Adrenal gland (tissue), 19 donors: ENCODE measurements at places on chromosomes 16 and 17. TPM values are rescaled to one million over a fixed set of nuclear protein-coding genes. Genes with fewer than 3 reads are reported as not detected.

The EFCAB13 gene
- total RNA-seq, result 7.5 TPM

The SERPINF2 gene
- 1.4 TPM for total RNA-seq

The KRT12 gene
- not detected for total RNA-seq

The IGFALS gene
- 1.5 TPM for total RNA-seq

The CA7 gene
- not detected for total RNA-seq

The FGF11 gene
- total RNA-seq, result 23.4 TPM

- no peaks in the 10 kb centered on the region for H3K4me1 ChIP-seq
- no peaks in the 10 kb centered on the region for H3K36me3 ChIP-seq
- H3K27me3 ChIP-seq, result peaks cover 5% of the 10 kb centered on the region
- no peak for DNase-seq
These were observed 275.9 kb downstream of the C16orf95 start for GRCh38 chr16:87041286-87041685.

DNA sequence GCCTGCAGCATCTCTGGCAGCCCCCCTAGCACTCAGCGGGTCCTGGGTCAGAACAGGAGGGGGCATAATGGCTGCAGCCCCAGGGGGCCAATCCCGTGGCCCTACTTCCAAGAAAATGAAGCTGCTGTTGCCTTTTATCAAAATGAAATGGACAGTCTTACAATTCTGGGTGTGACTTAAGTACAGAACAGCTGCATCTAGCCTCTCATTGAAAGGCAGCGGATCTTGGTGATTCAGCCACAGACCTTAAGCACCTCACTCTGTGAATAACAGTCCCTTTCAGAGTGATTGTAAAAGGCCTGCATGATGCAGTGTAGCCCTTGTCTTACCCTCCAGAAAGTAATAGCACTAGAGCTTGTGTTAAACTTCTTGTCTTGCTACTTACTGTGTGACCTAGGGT is 11.5 kb upstream of the UMOD start:
- H3K4me3 ChIP-seq, result no peak overlapping the region
- no peak for DNase-seq
- H3K27ac ChIP-seq, result no peak overlapping the region
- H3K36me3 ChIP-seq, result no peaks in the 10 kb centered on the region
- H3K4me1 ChIP-seq, result no peaks in the 10 kb centered on the region

DNA sequence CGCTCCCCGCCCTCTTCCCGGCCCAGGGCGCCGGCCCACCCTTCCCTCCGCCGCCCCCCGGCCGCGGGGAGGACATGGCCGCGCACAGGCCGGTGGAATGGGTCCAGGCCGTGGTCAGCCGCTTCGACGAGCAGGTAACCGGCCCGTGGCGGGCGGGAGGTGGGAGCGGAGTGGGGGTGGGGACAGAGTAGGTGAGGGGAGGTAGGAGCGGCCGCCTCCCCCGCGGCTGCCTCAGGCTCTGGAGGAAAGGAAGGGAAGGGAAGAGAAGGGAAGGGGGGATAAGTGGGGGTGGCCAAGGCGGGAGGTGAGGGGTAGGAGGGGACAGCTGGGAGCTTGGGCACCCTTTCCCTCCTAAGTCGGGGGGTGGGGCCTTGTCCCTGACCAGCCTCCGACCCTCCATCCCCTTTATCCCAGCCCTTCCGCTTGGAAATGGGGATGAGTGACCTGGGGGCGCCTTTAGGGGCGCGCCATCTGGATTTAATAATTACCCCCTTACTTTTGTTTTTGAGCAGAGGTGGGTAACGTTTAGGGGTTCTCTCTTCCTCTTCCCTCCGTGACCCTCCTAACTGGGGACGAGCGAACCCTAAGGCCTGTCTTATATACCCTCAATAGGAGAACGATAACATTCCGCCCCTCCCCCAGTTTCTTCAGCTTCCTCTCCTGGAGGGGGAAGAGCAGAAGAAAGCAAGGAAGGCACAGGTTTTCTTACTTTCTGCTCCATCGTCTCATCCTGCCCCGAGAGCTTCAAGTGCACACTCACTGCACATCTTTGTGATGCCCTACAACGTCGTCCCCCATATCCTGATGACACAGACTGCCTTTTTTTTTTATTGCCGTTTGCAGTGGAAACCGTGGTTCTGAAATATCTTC is 694 bp downstream of the NF1 start:
- peaks cover 5% of the 10 kb centered on the region for H3K4me1 ChIP-seq
- peak; percentile 43 for DNase-seq
- no peaks in the 10 kb centered on the region for H3K27me3 ChIP-seq
- H3K27ac ChIP-seq, result peak overlapping the region; percentile 94
- peak overlapping the region; percentile 96 for H3K4me3 ChIP-seq

GRCh38 chr16:19410435-19411171 is 7.1 kb upstream of the TMC5 start:
- peaks cover 41% of the 10 kb centered on the region for H3K27me3 ChIP-seq
- no peaks in the 10 kb centered on the region for H3K4me1 ChIP-seq
- H3K27ac ChIP-seq, result no peak overlapping the region
- H3K36me3 ChIP-seq, result no peaks in the 10 kb centered on the region
- no peak overlapping the region for H3K4me3 ChIP-seq

DNA sequence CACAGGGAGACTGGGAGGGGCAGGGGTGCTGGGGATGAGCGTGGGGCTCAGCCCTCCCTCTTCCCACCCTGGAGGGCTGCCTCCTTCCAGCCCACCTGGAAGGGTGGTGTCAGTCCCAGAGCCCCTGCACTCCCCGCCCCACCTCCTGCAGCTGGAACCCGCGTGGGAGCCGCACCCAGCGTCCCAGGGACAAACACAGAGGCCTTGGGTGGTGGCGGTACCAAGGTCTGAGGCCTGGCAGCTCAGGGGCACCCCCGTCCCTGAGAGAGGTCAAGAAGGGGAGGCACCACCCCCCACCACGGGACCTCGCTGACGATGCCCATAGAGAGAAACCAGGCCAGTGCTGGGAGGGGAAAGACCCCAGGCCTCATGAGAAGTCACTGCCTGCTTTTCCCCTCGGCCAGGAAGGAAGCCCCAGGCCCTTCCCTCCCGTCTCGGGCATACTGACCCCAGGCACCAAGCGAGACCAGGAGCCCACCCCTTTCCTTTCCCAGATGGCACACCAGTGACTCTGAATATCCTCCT is 4.1 kb downstream of the HS3ST6 start:
- H3K4me1 ChIP-seq, result no peaks in the 10 kb centered on the region
- H3K27me3 ChIP-seq, result peaks cover 26% of the 10 kb centered on the region
- no peak overlapping the region for H3K27ac ChIP-seq
- no peaks in the 10 kb centered on the region for H3K36me3 ChIP-seq

- no peaks in the 10 kb centered on the region for H3K36me3 ChIP-seq
- H3K27ac ChIP-seq, result no peak overlapping the region
- H3K27me3 ChIP-seq, result no peaks in the 10 kb centered on the region
- H3K4me1 ChIP-seq, result no peaks in the 10 kb centered on the region
- no peak overlapping the region for H3K4me3 ChIP-seq
These were observed 8.9 kb upstream of the KRTAP17-1 start for GRCh38 chr17:41324180-41325075.

DNA sequence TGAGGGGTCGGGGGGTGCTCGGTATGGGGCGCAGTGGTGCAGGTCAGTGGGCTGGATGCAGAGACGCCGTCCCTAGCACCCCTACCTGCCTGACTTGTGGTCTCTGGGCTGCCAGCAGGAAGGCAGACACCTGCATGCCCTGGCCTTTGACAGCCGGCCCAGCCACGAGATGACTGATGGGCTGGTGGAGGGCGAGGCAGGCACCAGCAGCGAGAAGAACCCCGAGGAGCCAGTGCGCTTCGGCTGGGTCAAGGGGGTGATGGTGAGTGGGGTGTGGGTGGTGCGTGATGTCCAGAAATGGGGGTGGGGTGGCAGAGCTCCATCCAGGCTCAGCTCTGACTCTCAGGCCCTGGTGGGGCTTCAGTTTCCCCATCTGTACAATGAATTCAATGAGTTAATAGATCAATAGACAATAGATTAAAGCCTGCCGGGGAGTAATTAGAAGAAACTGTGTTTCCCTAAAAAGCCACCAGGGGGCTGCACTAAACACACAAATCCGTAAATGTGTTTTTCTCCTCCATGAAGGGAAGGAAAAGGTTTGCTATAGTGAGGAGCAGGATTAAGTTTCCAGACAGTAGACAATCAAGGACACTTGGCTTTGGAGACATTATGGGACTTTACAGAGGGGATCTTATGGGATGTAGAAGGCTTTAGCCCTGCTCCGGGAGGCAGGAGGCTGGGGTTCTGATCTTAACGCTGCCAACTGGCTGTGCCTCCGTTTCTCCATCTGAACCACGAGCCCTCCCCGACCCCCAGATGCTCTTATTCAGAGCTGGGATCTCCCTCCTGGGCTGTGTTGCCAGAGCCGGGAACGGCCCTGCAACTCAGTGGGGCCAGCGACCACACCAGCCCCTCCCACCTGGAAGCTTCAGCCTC is 2.2 kb downstream of the SLC12A3 start:
- H3K4me3 ChIP-seq, result no peak overlapping the region
- H3K27ac ChIP-seq, result no peak overlapping the region
- DNase-seq, result peak; percentile 55
- H3K36me3 ChIP-seq, result no peaks in the 10 kb centered on the region
- H3K27me3 ChIP-seq, result no peaks in the 10 kb centered on the region

GRCh38 chr17:3986270-3986938 is 22.2 kb upstream of the ATP2A3 start:
- H3K36me3 ChIP-seq, result no peaks in the 10 kb centered on the region
- H3K4me1 ChIP-seq, result no peaks in the 10 kb centered on the region
- H3K27ac ChIP-seq, result no peak overlapping the region
- no peaks in the 10 kb centered on the region for H3K27me3 ChIP-seq

DNA sequence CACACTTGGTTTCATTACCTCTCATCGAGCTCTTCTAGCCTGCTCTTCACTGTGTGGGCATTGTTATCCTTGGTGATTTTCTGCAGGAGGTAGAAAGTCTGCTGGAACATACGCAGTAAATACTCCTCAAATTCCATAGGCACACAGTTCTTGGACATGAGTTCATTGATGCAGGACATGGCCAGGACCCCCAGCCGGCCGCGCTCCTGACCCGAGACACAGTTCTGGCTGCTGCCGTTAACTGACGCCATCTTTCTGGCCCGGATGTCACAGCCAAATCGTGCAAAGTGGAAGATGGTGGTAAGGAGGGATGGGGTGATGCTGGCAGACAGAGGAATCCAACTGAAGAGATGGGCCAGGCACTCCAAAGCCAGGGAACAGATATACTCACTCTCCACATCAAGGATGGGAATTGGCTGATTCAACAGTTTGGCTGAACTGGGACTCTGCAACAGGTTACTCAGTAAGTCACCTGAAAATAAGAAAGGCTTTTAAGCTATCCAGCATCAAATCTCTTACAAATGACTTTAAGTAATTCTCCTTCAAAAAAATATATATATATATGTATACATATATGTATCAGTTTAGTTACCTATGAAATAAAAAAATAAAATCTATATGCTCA is 55.6 kb downstream of the XPO6 start:
- no peaks in the 10 kb centered on the region for H3K36me3 ChIP-seq
- no peaks in the 10 kb centered on the region for H3K27me3 ChIP-seq
- DNase-seq, result no peak
- H3K4me3 ChIP-seq, result no peak overlapping the region
- no peak overlapping the region for H3K27ac ChIP-seq
- H3K4me1 ChIP-seq, result no peaks in the 10 kb centered on the region

DNA sequence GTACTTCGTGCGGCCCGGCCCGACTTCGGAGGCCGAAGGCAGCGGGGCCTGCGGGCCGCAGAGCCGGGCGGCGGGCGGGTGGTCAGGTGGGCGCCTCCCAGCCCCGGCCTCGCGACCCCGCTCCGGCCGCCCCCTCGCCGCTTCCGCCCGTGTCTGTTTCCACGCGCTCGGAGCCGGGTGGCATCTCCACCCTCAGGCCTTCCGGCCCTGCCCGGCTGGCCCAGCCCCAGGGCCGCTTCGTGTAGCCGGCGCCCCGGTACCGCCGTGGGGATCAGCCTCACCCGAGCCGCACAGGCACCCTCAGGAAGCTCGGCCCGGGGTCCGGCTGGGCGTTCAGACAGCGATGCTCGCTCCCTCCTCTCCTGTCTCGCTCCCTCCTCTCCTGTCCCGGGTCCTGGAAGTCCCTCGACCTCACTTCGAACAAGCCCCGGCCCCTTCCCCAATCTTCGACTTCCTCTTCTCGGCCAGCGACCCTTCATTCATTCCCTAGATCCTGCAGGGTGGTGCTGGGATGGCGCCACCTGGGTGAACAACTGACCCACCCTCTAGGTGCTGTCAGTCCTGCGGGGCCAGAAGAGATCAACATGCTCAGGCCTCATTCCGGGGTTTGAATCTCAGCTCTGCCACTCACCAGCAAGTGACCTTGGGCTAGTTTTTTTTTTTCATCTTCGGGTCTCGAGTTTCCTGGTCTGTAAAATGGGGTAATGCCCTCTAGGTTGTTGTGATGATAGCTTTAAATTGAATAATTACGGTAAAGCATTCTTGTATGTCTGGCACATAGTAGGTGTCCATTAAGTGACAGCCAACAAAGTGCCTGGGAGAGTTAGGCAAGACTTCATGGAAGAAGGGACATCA is 610 bp downstream of the VPS4A start:
- peak overlapping the region; percentile 91 for H3K27ac ChIP-seq
- no peaks in the 10 kb centered on the region for H3K36me3 ChIP-seq
- no peaks in the 10 kb centered on the region for H3K27me3 ChIP-seq
- peak overlapping the region; percentile 53 for H3K4me3 ChIP-seq
- DNase-seq, result no peak

GRCh38 chr17:37737971-37738370 is 6.9 kb downstream of the HNF1B start:
- H3K36me3 ChIP-seq, result no peaks in the 10 kb centered on the region
- peaks cover 4% of the 10 kb centered on the region for H3K4me1 ChIP-seq
- no peak overlapping the region for H3K4me3 ChIP-seq
- H3K27ac ChIP-seq, result no peak overlapping the region

DNA sequence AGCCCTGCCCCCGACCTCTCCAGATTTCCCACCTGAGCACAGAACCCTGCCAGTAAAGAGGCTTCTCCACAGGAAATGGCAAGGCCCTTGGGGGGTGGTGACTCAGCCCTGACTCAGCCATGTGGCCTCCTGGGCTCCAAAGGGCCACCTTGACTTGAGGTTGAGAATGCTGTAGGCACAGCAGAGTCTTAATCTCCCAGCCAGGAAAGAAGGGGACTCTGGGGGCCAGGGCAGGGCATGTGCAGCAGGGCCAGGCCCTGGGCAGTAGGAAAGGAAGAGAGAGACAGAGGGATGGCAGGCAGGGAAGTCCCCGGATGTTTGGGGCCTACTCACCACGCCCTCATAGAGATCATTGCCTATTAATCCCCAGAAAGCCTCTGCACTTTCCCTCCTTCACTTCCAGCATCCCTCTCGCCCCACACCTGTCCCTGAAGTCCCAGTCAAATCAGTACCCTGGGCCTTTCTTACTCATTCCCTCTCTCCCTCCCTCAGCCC is 4.8 kb upstream of the ITGA3 start:
- no peaks in the 10 kb centered on the region for H3K36me3 ChIP-seq
- no peak overlapping the region for H3K27ac ChIP-seq
- no peaks in the 10 kb centered on the region for H3K27me3 ChIP-seq
- DNase-seq, result peak; percentile 79
- peaks cover 33% of the 10 kb centered on the region for H3K4me1 ChIP-seq
